ENCODE measurements at places on chromosomes 13 and 19.

DNA sequence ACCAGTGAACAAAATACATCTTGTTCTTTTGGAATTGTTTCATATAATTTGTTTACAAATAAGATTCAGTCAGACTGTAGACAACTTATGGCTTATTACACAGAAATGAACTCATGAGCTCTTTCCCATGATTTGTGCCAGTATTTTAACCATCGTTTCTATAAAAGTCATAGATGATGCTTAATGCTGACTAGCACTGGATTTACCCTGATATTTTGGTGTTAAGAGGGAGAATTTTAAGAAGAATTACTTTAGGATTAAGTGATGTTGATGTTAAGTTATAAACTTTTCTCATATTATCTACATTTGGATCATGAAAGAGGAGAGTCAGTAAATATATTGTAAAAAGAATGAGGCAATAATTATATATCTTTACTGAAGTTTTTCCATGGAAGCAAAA lies 162.7 kb downstream of the POSTN start:
- DNase-seq = no peak

GRCh38 chr19:18532168-18532890 lies 10.5 kb upstream of the ELL start:
- DNase-seq = no peak

DNA sequence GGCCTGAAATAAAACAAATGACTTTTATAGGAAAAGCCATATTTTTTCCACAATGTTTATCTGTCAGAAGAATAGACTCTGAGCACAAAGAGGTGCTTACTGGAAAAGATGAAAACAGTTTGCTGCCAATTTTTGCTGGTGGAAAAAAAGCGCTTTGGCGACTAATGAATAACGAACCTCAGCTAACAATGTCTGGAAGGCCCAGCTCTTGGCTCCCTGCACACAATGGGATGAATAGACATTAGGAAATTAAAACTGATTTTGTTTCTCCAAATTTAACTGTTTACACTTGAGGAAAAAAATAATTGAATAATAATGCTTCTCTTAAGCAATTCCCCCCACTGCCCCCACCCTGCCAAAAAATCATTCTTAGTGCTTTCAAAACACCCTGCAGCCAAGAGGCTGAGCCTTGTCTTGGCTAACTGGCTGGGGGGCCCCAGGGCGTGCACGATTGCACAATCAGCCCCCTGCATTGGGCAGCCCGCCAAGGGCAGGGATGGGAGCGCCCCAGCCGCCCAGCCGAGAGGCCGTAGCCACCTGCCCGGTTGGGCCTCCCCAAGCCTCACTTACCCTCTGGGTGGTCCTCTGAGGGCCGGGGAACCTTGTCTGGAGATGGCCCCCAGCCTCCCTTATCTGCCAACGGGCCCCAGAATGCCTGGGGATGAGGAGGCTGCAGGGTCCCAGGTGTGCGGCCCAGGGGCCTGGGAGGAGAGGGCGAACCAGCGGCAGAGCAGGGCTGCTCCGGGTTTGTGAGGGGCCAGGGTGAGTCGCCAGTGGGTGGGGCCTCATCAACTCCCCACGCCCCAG lies 16.8 kb downstream of the CEBPG start:
- no peak for DNase-seq

- no peak for DNase-seq
Measured at GRCh38 chr13:41696163-41697003, 239.0 kb downstream of the RGCC start.

- DNase-seq = no peak
Measured at GRCh38 chr13:65499256-65499655, 1730.9 kb downstream of the PCDH9 start.

DNA sequence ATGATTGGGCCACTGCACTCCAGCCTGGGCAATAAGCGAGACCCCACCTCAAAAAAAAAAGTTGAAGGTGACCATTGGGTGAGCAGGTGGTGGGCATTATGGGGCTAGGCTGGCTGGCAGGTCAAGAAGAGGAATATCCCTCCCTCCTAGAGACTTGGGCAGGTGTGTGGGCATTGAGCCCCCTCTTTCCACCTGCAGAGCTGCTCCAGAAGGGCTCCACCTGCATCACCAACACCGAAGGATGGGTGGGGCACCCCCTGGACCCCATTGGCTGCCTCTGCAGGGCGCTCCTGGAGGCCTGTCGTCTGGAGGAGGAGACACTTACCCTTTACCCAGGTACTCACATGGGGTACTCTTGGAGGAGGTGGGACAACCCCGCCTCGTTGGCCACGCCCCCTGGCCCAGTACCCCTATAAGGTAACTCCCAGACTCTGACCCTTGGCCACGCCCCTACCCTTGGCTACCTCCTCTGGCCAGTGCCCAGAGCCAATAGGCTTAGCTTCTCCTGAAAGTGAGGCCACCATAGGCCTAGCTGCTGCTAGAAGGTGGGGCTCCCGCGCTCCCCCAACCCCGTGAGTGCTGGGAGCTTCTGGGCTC lies 21.9 kb downstream of the ZSWIM4 start:
- no peak for DNase-seq

GRCh38 chr19:18905513-18906236 lies 9.7 kb upstream of the CERS1 start:
- no peak for DNase-seq

- no peak for DNase-seq
Measured at GRCh38 chr13:91719033-91719432, 320.6 kb downstream of the GPC5 start.

GRCh38 chr13:44364345-44365000 lies 9.2 kb upstream of the SERP2 start:
- DNase-seq = no peak

DNA sequence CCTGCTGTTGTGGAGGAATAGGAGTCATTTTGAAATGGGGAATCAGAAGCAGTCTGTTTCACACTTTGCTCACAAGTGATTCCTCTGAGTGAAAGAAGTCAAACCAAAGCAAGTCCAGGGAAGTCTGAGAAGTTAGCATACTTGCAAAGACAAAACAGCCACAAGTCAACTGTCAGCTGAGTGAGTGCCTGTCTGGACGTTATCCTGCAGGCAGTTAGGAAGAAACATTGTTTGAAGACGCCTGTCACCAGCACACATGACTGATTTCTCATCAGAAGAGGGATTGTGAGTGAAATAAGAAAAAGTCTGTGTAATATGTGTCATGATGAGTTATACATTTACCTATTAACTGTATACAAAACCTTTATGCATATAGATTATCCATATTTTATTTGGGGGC lies 153.5 kb downstream of the KCNRG start:
- DNase-seq = no peak

GRCh38 chr19:48674921-48675824 lies 2.4 kb upstream of the NTN5 start:
- DNase-seq = peak; percentile 48

DNA sequence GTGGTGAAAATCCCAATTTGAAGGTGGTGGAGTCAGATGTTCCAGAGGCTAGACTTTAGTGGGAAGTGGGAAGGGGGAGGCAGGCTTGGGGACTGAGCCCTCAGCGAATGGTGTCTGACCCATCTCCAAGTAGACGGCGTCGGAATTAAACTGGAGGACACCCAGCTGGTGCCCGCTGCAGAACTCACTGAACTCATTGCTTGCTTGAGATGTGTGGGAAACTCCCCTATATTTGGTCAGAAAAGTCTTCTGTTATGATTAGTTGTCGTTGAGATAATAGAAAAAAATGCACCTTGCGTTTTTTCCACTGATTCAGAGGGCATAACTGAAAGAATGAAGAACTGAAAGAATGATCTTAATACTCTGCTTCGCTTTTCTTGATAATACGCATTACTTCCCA lies 871 bp upstream of the ZNF583 start:
- no peak for DNase-seq

GRCh38 chr13:99258210-99258860 lies at the start of gene GPR18:
GPR18 (minus strand) TSS chr13:99258379; CDS start chr13:99255872, 2,507 bp downstream.
- no peak for DNase-seq

DNA sequence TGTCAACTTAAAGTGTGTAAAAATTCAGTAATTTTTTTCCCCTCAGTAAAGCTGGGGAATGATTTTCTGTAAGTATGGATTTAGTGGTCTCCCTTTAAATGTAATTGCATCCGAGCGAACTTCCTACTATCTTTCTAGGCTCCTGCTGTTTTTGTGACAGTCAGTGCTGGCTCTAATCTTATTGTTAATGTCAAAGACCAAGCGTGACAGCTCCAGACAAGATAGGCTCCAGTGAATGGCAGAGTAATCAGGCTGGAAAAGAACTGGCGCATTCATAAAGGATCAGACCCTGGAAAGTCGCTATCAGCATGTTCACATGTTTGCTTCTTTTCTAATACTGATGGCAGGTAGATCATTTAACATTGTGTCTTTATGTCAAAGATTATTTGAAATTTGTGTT lies 908.0 kb upstream of the ATXN8OS start:
- no peak for DNase-seq

- no peak for DNase-seq
Measured at GRCh38 chr13:98730441-98730840, 22.0 kb downstream of the SLC15A1 start.

DNA sequence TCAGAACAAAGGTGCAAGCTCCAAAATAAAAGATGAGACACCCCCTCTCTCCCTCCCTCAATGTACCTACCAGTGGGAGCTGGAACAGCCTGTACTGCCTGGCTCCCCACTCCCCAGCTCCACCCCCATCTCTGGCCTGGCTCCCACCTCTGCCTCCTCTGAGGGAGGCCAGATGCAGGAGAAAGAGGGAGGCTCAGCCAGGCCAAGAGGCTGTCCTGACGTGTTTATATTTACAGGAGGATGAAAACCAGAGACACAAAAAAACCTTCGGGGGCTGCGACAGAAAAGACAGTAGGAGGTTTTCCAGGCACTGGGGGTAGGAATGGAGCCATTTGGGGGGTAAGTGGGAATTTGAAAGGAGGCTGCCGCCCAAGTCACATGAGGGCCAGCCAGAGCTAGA lies 19.7 kb downstream of the ARHGEF18 start:
- no peak for DNase-seq

DNA sequence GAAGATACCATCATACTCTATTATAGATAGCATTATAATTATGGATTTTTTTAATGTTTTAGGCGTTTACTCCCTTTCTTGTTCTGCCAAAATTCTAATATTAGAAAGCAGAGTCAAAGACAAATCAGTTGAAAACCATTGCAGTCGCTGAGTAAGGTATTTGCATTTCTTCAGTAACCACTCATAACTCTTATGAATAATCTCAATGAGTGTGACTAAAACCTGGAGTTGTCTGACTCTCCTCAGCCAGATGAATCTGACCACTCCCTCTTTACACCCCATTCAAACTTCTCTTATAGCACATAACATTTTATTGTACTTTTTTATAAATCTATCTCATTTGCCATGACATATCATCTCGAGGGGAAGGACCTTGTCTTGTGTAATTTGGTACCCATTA lies 1006.5 kb downstream of the DIAPH3 start:
- no peak for DNase-seq

- DNase-seq = no peak
Measured at GRCh38 chr13:64369121-64369520, 2861.0 kb downstream of the PCDH9 start.

GRCh38 chr19:45492627-45493470 lies 4.0 kb downstream of the RTN2 start:
- no peak for DNase-seq

DNA sequence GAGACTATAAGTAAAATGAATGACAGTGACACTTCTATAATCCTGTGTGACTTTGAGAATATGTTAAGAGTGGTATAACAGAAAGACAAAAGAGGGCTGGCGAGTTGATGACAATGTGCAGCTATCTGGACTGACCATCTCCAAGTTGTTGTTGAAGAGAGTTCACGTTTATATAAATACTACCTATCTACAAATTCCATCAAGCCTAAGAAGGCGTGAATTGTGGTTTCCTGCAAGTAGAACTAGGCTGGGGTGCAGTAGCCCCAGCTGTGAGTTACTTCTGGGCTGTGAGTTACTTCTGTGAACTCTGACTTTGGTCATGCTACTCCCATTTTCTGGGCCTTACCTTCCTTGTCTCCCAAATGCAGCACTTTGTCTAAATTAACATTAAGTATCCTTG lies 561.0 kb downstream of the TBC1D4 start:
- DNase-seq = no peak

DNA sequence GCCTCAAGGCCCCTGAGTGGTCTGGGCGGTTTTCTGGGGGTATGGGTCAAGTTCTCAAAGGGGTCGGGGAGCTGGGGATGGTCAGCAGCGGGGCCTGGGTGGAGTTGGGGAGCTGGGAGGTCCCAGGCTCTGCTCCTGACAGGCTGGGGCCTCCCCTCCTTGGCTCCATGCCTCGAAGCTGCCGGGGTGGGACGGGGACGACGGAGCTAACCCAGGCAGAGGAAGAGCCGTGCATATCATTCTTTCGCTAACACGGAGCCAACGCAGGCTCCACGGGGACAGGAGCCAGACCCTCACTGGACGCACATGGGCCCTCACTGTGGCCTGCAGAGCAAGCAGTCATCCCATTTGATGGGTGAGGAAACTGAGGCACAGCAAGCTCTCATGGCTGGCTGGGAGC lies 25.8 kb upstream of the CACTIN start:
- no peak for DNase-seq

DNA sequence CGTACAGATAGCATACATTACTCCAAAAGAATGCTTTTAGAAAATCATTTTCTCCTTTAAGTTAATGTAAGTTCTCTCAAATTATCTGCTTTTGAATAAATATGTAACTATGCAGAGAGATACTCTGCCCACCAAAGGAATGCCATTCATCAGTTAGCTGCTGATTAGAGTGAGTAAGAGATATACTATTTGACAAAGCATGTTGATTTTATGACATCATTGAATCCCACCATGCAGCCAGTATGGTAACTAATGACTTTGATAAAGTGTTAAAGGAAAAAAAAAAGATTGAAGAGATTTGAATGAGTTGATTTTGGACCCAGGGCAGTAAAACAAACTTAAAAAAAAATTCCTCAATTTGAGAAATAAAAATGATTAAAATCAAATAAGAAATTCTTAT lies 521.5 kb downstream of the SLITRK6 start:
- DNase-seq = no peak

DNA sequence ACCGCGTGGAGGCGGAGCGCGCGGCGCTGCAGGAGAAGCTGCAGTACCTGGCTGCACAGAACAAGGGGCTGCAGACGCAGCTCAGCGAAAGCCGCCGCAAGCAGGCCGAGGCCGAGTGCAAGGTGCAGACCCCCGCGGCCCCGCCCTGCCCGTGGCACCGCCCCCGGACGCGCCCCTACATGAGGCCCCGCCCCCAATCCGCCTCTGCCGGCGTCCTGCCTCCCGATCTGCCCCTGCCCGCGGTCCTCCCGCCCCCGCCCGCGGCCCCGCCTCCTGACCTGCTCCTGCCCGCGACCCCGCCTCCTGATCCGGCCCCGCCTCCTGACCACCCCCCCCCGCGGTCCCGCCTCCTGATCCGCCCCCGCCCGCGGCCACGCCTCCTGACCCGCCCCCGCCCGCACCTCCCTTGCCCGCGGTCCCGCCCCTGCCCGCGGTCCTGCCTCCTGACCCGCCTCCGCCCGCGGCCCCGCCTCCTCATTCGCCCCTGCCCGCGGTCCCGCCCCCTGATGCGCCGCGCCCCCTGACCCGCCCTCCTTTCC lies 11.7 kb downstream of the PRR36 start:
- peak; percentile 60 for DNase-seq

- DNase-seq = no peak
Measured at GRCh38 chr19:58520257-58520599, 618 bp upstream of the ZBTB45 start.

All from stimulated activated CD4-positive, alpha-beta T cell treated with anti-CD3 and anti-CD28 coated beads, Interleukin-15, amount 100 ng/mL, for 1 hour (primary cell).